ENCODE measurements at places on chromosomes 12 and 14.
A peak's percentile ranks its signal among the peaks of the same experiment; 100 is the strongest.

DNA sequence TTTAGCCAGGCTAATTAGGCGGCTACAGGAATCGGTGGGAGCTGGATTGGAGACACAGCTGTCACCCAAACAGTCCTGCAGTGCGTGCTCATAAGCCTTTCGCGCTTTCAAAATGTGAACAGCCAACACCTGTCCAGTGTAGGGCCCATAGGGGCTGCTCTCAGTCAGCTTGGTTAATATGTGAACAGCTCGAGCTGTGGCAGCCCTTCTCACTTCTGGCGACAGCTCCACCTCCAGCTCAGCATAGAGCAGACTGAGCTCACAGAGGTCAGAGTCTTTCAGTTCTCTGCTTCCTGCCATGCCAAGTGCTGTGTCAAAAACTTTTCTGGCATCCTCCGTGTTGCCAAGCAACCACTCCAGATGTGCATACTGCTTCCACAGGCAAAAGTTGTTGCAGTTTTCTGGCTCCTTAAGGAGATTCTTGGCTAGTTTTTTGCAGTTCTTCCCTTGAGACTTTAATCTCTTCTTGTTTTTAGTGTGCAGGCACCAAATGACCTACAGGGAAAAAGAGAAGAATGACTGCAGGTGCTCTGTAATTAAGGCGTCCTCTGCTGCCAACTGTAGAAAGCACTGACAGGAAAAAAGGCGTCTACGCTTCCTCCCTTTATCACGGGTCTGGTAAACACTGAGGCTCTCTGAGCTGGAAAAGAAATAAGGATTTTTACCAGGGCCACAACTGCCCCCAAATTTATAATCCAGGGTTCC, 32.5 kb downstream of the PSMC1 start:
- DNase-seq, result peak; percentile 86

- no peak for DNase-seq
These were observed 31.3 kb downstream of the FBXO34 start for GRCh38 chr14:55302367-55303124.

DNA sequence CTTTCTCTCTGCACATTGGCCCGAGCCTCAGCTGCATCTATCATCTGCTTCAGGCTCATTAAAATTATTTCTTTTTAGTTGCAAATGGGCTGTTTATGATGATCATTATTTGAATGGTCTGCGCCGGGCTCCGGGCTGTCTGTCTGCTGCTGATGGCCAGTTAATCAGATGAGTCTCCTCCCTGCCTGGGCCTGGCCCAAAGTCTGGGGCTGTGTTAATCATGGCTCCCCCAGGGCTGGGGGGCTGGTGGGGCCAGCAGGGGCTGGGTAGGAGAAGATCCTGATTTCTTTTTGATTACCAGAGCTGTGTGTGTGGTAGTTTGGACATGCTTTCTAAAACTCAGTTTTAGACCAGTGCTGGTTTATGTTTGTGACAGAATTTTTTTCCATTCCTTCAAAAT, 159.1 kb downstream of the PHETA1 start:
- DNase-seq, result no peak

GRCh38 chr12:53069621-53070410, 9.4 kb downstream of the SPRYD3 start:
- no peak for DNase-seq

GRCh38 chr14:78637908-78638475, 467.8 kb downstream of the NRXN3 start:
- no peak for DNase-seq

DNA sequence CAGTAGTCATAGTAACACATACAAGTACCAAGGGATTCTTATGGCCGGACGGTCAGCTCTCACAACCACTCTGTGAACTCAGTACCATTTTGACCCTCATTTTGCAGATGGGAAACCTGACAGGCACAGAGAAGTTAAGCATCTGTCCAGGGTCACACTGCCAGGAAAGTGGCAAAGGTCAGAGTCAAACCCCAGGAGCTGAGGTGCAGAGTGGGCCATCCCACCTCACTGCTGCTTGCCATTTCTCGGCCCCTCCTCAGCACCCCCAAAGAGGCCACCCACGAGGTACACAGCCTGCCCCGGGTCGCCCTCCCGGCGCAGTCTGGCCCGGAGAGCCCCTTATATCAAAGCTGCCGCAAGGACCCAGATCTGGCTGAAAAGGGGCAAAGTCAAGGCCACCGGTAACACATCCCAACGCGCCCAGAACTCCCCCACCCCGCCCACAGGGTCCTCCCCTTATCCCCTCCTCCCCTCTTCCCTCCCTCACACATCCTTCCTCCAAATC, 1.7 kb downstream of the NCOR2 start:
- DNase-seq, result no peak

DNA sequence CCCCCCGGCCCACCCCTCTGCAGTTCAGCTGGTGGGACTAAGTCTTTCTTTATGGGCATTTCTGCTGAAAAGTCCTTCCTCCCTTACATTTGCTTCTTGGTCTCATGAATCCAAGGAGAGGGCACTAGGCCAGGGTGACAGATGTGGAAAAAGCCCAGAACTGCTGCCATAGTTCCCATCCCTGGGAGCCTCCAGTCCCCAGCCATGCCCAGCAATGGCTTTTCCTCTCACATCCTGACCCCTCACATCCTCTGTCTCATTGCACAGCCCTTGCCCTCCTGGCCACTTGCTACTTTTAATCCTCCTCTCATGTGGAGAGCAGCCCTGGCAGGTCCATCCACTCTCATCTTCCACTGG, 122.5 kb downstream of the ZFP36L1 start:
- no peak for DNase-seq

DNA sequence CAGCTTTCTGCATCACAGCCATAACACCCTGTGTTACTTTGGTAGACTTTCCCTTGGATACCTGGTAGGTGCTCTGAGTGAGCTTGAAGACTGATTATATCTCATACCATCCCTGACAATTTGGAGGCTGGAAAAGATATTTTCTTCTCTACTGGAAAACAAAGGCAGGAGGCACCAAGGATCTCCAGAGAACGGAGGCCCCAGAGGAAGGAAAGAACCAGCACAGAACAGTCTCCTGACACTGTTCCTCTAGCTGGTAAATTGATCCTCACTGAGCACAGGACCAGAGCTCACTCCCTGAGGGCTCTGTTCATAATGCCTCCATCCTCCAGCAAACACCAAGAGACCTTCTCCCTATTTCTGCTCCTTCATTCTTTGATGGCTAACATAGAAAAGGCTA, at the start of gene OR11G2:
Gene OR11G2 (plus strand): TSS at position 301 of the 400 bp plus-strand sequence. CDS start 6,542 bp downstream, outside the sequence.
- DNase-seq, result no peak

DNA sequence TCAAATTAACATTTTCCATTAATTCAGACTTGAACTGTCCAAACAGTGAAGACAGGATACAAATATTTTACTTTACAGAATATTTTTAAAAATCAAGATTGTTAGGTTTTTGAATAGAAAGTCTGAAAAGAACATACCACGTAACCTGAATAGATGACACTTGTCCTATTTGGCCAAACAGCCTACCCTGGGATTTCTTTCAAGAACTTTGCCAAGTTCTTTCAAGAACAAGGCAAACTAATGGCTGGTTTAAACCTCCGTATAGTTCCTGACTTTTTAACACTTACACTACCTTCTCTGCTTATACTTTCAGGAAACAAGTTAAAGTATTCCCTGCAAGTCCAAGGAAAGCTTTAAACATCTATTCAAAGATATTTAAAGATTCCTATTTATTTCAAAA, 35.0 kb downstream of the MAP4K5 start:
- DNase-seq, result no peak

- DNase-seq, result no peak
These were observed 4.0 kb downstream of the MYH7 start for GRCh38 chr14:23431486-23431885.

GRCh38 chr12:109735825-109736551, 22.4 kb downstream of the FAM222A start:
- DNase-seq, result no peak

DNA sequence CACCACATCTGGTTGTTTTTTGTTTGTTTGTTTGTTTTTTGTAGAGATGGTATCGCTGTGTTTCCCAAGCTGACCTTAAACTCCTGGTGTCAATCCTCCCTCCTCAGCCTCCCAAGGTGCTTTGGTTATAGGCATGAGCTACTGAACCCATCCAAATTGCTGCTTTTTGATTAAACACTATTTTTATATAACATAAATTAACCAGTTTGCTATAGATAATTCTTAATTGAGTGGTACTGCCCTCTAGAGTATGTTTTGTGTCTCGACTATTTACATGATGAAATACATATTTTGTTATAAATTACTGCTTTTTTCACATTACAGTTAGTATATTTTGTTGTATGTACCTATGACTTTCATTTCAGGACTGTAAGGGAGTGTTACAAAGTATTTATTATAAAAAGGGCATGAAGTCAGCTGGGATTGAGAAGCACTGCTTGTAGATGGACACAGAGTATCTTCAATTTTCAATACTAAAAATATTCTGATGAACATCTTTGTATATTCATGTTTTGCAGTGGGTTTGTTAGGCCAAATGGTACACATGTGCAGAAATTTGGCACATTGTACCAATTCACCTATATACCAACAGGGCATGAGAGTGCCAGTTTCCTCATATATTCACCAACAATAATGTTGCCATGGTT, 14.9 kb upstream of the SCAF11 start:
- no peak for DNase-seq

- no peak for DNase-seq
These were observed 176.6 kb downstream of the TMTC3 start for GRCh38 chr12:88318726-88319125.

- DNase-seq, result peak; percentile 39
These were observed 831 bp upstream of the BTBD7 start for GRCh38 chr14:93333631-93334103.

- no peak for DNase-seq
These were observed 82.9 kb upstream of the TRHDE start for GRCh38 chr12:72189266-72189665.

DNA sequence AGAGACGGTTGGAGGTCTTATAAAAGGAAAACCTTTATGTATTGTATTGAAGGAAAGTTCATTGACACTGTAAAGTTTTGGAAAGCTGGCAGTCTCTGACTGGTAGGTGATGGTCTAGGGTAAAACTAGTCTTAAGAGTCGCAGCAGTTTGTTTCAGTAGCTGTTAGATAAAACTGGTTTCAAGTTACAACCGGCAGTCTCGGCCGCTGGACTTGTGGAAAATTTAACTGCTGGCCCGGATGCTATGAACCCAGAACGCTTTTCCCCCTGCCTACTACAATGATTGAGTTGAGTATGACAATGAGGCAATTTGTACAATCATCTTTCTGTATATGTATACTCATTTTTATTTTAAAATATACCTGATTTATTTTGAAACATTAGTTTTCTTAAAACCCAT, 1426.9 kb downstream of the AACS start:
- no peak for DNase-seq

GRCh38 chr14:69674546-69675244, 63.3 kb downstream of the SUSD6 start:
- no peak for DNase-seq

- no peak for DNase-seq
These were observed 32.2 kb downstream of the MIA2 start for GRCh38 chr14:39265806-39266524.

GRCh38 chr12:50518090-50518489, 13.3 kb downstream of the DIP2B start:
- no peak for DNase-seq

- DNase-seq, result peak; percentile 57
These were observed at the start of gene SLC11A2 for GRCh38 chr12:51025836-51026638. Gene SLC11A2 (minus strand): TSS chr12:51026384. CDS start chr12:51010728, 15,656 bp downstream.

GRCh38 chr14:64060199-64060545, 207.4 kb downstream of the SYNE2 start:
- DNase-seq, result no peak

DNA sequence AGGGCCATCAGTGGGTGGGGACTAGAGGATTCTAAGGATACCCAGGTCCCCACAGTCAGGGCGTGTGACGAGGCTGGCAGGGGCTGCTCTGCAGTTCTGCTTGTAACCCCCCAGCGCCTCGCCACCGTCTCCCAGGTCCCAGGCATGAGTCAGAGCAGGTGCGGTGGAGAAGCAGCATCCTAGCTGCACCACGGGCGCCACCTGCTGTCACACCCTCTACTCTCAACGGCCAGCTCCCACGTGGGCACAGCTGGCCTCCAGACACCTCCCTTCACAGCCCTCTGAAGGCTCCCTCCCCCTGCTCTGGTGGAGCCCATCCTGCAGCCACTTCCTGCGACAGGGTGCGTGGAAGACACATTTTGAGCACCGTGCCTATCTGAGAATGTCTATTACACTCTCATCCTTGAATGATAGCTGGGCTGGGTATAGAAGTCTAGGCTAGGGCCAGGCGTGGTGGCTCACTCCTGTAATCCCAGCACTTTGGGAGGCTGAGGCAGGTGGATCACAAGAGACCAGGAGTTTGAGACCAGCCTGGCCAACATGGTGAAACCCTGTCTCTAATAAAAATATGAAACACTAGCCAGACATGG, 6.9 kb upstream of the NUDT14 start:
- no peak for DNase-seq

DNA sequence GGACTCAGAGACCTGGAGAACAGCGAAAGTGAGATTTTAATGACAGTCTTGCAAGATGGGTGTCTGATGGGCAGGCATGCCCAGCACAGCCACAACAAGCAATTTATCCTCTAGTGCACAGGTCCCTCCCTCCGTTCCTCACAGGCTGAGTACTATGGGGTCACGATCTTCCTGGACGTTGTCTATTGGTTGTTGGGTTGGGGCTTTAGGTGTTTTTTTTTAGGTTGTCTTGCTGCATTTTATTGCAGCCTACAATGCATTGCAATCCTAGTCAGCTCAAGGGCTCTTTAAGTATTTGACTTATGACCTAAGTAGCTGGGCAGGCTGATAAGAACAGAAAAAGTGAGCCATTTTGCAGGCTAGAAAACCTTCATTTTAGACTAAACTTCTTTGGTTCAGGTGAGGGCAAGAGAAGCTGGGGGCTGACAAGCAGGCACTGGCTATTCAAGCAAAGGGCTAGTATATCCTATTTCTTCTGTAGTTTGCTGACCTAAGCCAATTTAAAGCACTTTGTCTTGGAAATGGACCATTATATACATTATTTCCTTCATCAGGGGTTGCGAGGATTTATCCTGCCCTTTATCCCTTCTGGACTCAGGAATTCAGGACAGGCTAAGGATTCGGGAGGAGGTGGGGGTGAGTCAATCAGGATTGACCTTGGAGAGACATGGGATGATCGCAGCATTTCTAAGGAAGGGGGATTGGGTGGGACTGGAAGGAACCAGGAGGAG, 6.0 kb downstream of the KRT7 start:
- DNase-seq, result no peak

DNA sequence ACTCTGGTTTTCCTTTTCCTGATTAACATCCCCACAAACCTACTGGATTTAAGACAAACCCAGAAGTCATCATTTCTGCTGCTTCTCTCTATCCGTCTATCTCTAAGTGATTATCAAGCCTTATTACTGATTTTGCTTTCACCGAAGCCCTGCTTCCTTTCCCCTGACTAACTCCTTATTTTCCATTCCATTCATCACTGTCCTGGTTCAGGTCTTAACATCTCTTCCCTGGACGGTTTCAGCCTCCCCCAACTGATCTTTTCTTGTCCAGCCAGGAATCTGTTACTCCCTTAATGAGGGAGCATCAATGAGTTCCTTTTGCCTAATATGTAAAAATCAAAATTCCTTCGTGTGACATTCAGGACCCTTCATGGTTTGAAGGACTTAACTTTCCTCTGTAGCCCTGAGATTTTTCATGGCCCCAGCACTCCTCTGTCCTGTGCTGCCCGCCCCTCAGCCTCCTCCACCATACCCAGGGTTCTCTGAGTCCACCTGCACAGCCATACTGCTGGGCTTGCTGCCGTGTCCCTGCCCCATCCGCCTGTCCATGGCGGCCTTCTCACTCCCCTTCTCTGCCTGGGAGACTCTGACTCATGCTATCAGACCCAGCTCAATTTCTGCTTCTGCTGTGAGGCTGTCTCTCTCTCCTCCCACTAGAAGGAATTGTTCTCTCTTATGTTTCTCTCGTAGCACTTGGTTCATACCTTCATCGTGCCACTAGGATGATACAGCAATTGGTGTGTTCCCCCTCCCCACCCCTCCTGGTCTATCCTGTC, 167.8 kb upstream of the HIF1A start:
- DNase-seq, result no peak

Measured in NCI-H1694 (cell line).